Glomerular endothelial cell (primary cell): ENCODE measurements at places on chromosomes 3 and 15.

DNA sequence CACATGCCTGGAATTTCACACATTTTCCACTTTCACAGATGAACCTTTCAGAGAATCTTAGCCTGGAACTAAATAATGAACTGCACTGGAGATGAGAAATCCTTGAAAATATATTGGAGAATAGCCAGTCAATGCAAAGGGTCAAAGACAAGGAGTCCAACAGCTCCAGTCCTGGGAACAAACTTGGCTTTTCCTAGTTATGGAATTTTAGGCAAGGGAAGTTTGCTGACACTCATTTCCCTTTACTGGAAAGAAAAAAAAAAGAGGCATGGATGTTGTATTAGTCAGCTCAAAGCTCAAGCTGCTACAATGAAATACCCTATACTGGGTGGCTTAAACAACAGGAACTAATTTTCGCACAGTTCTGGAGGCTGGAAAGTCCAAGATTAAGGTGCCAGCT, 690.8 kb upstream of the ARPP21 start:
- DNase-seq: peak; percentile 34

- no peak for DNase-seq
Measured at GRCh38 chr3:152019508-152019907, 146.1 kb downstream of the SUCNR1 start.

- DNase-seq: no peak
Measured at GRCh38 chr3:117600666-117601065, 891.1 kb downstream of the TUSC7 start.

GRCh38 chr3:18752273-18752934, 327.3 kb upstream of the SATB1 start:
- DNase-seq: no peak

DNA sequence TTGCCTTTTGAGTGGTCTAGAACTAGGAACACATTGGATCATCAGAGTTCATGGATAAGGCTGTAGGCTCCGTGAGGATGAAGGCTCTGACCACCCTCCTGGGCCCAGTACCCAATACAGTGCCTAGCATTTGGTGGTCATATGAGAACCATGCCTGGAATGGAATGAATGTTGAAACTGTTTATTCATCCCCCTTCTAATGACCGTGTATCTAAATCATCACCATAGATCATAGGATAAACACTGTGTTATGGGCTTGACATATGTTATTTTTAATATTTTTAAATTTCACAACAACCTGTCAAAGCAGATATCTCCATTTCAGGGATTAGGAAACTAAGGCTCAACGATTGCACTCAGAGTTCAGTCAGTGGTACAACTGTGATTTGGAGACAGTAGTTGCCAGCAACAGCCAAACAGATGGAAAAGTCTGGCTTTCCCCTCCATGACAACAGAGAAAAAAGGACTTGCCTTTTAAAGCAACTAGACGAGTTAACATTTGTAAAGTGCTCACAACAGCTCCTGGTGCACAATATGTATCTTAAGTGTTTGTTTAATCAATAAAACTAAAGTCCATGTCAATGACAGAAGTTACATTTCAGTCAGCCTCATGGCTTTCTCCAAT, 89.6 kb downstream of the TMEM266 start:
- no peak for DNase-seq
